NCI-H1930 (cell line): ENCODE measurements at places on chromosomes 6 and 20.
A peak's percentile ranks its signal among the peaks of the same experiment; 100 is the strongest.

- DNase-seq = no peak
These were observed 38.0 kb downstream of the SCP2D1 start for GRCh38 chr20:18851629-18852028.

DNA sequence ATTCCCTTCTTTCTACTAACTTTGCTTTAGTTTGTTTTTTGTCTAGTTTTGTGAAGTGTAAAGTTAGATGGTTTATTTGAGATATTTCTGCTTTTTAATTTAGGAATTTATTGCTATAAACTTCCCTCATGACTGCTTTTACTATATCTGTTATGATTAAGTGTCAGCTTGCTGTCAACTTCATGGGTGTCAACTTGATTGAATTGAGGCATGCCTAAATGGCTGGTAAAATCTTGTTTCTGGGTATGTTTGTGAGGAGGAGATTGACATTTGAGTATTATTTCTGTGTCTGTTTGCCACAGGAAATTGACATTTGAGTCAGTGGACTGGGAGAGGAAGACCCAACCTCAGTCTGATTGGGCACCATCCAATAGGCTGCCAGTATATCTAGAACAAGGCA lies 1147.0 kb upstream of the EYS start:
- no peak for DNase-seq

- no peak for DNase-seq
These were observed 34.1 kb upstream of the HMGA1 start for GRCh38 chr6:34202329-34203201.

GRCh38 chr6:44787254-44787834 lies 399.8 kb downstream of the CDC5L start:
- no peak for DNase-seq

DNA sequence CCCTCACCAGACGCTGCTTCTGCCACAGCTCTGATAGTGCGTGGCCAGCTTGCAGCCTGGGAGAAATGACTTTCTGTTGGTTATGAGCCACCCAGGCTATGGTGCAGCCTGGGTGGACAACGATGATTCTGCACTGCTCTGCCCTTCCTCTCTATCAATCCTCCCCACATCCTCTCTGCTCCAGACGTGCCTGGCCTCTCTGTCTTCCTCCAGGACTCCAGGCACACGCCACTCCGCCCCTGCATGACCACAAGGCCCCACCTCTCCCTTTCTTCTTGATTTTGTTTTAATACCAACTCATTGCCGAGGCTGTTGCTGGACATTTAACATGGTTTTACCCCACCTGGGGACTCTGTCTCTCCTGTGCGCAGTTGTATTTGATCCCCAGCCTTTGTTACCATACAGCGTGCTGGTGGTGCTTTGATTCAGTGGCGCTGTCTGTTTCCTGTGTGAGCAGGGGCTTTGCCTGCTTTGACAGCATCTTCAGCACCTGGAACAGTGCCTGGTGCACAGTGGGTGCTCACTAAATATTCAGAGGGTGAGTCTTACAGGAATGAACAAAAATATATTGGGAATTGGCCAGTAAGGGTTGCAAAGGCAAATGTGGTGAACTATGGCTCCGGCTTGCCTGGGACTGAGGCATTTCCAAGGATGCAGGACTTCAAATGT lies 280.9 kb downstream of the CDH26 start:
- DNase-seq = no peak

DNA sequence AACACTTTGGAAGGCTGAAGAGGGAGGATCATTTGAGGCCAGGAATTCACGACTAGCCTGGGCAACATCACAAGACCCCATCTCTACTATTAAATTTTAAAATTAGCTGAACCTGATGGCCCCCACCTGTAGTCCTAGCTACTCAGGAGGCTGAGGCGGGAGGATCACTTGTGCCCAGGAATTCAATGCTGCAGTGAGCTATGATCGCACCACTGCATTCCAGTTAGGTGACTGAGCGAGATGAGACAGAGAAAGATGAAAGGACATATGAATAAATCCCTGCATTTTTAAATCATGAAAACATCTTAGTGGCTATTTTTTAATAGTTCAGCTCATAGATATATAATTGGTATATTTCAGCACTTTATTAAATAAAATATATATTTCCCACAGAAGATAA lies 93.8 kb downstream of the GPR63 start:
- no peak for DNase-seq

- DNase-seq = no peak
These were observed 12.8 kb downstream of the NFATC2 start for GRCh38 chr20:51529758-51530157.

DNA sequence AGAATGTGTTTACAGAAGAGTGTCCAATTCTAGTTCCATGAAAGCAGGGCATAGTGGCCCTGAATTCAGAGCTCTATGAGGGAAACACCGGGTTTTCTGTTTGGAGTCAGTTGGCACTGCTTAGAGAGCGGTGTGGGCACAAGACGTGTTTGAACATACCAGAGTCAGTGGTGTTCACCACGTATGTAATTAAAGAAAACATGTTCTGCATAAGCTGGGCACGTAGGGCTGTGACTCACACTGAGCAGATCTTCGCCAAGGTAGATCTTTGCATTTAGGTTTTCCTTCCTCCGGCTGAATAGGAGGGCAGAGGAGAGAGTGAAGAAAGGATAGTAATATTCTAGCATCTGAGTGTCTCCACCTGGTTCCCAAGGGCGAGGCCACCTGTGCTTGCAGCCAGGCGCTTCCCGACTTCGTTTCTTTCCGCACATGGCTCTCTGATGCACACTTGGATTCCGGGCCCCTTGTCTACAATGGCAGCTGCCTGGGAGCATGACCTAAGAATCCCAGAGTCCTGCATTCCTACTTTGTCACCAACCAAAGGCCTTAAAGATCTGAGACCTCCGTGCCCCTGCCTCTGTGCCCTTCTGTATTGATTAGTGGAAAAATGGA lies 136.2 kb downstream of the ERMARD start:
- no peak for DNase-seq

- no peak for DNase-seq
These were observed 56.5 kb downstream of the QRSL1 start for GRCh38 chr6:106685833-106686232.

DNA sequence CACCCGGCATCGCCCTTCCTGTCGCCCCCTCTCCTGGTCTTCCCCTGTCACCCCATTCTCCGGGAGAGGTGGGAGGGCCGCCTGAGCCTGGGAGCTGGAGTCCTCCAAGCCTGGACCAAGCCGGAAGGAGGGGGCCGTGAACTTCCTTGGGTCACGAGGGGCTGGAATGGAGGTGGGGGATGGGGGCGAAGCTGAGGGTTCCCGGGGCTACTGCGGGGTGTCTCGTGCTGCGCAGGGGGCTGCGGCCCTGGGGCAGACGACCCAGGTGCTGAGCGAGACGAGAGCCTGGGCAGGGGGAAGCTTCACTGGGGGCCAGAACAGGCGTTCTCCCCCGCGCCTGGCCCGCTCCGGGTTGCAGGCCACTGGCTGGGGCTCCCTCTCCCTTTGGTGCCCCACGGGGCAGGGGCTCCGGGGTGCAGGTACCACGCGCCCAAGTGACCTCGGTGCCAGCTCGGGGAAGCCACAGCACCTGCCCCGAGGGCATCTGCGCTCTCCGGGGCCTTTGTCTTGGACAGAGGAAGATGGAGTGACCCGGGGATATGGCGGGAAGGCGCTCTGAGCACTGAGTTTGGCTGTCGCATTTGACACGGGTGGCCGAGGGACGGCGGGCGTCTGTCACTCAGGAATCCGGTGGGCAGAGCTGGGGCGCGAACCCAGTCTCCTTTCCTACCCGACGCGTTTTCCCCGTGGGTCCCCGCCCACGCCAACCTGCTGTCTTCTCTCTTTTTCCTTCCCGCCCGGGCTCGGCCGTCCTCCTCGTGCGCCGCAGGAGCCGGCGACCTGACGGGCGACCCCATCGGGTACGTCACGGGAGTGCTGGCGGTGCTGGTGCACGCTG lies 1.2 kb downstream of the SLC35D3 start:
- DNase-seq = no peak

DNA sequence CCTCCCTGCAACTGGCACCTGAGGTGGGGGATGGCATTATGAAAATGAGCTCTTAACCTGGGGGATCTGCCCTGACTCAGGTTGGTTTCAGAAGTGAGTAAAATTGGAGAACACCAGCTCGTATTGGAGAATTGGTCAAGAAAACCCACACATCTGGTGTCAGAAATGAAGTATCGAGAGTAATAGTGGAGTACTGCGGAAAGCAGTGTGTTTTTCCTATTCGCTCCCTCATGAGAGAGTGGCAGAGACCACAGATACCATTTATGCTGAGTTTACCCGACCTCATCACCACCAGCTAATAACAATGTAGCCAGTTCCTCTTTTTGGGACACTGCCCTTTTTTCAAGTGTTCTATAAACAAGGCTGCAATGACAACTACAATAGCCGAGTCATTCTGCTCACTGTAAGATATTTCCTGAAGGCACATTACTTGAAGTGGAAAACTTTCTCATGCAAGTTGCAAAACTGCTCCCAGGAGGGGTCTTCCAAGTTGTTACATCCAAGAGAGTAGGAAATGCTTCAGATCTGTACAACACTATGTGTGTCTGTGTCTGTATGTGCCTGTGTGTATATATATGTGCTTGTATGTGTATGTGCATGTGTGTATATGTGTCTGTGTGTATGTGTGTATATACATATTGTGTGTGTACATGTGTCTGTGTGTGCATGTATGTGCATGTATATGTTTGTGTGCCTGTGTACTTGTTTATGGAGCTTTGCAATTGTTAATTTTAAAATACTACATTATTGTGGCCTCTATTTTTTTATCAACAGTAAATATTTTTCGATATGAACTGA lies 106.0 kb upstream of the CST7 start:
- no peak for DNase-seq

GRCh38 chr6:130515306-130515705 lies 149.5 kb downstream of the TMEM200A start:
- DNase-seq = no peak

GRCh38 chr6:9984607-9985006 lies 430.3 kb downstream of the TFAP2A start:
- DNase-seq = no peak

GRCh38 chr20:11777387-11778205 lies 140.1 kb upstream of the BTBD3 start:
- DNase-seq = no peak

- DNase-seq = no peak
These were observed 40.5 kb upstream of the ZBTB24 start for GRCh38 chr6:109523478-109523877.

DNA sequence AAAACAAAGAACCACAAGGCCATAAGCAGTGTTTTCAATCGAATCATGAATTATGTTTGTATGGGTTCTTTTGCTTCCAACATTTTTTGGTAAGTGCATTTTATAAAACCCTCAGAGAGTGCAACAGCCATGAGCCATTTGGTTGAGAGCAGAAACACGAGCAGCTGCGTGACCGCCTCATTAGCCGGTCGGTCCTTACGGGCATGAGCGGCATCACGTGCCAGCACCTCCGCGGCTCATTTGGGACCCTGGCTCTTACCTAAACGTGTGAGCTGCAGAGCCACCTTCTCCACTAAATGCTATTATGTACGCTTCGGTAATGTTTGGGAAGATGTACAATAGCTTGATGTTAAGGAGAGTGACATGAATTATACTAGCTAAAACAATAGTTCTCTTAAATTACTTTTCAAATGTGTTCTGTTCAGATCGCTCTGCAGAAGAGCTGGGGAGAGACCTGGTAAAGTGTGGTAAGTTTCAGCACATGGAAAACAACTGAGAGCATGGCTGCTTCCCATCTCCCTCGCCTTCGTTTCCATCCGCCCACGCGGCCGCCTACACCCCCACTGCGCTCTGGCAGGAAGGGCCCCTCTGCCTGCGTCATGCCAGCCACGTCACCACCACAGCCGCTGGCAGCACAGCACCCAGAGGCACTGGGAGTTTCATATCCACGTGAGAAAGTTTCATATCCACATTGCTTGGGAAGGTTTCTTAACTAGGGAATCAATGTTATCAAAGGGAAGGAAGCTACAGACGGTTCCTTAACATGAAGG lies 23.7 kb upstream of the PDE10A start:
- no peak for DNase-seq

GRCh38 chr20:47354464-47354713 lies 2.1 kb downstream of the ZMYND8 start:
- no peak for DNase-seq

DNA sequence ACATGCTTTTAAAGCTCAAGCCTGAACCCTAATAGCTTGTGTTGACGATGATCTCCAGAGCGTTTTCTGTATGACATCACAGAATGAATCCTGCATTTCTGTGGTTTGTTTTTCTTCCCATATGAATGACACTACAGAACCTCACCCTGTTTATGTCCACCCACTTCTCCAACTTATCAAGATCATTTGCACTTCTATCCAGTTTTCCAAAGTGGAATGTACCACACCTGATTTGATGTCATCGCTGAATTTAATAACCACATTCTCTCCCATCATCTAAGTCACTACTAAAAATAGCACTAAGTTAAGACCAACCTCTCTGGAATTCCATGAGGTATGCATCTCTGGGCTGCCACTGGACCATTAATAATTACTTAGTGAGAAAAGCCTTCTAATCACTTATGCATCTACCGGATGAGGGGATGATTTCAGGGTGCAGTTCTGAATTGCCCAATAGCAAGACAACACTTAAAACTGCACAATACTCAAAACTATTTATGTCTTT lies 33.3 kb upstream of the CITED2 start:
- DNase-seq = no peak

DNA sequence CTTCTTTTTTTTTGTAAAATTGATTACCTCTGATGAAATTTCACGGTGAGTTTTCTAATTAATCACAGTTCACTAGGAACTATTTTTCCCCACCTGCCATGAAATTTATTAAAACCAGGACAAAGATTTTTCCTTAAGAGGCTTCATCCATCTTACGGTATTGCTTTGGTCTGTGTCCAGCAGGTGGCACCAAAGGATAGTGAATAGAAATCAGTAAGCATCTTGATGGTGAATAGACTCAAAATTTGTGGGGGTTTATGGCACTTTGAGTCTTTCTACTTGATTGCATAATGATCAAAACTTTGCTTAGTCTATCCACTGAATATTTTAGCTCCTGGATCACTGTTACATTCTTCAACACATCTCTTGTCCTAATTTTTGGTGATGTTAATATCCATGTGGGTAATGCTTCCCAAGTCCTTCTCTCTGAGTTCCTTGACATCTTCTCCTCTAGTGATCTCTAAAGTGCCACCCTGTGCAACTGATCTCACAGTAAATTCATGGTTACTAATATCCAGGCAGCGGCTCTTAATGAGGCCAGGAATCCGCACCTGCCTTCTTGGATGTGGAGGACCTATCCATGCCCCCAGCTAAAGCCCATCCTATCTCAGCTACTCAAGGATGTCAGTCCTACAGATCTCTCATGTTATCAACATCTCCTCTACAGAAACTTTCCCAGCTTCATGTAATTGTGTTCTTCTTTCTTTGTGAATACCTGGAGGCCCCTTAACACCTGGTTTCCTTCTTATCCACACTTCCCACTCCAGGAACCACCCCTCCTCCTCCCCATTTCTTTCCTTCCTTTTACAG lies 54.5 kb downstream of the STMND1 start:
- DNase-seq = peak; percentile 11
